Stimulated activated CD4-positive, alpha-beta T cell treated with anti-CD3 and anti-CD28 coated beads, Interleukin-1b, Interleukin-23, amount 100 ng/mL, for 1 hour (primary cell): ENCODE measurements at places on chromosomes 6 and 20.

- no peak for DNase-seq
Measured at GRCh38 chr6:103113416-103113815, 1719.9 kb downstream of the GRIK2 start.

GRCh38 chr6:136547336-136547735 is 2.9 kb downstream of the MAP7 start:
- DNase-seq = no peak

GRCh38 chr6:108690326-108691049 is 129.8 kb downstream of the FOXO3 start:
- no peak for DNase-seq

GRCh38 chr20:19785983-19786285 is 27.9 kb downstream of the RIN2 start:
- no peak for DNase-seq

DNA sequence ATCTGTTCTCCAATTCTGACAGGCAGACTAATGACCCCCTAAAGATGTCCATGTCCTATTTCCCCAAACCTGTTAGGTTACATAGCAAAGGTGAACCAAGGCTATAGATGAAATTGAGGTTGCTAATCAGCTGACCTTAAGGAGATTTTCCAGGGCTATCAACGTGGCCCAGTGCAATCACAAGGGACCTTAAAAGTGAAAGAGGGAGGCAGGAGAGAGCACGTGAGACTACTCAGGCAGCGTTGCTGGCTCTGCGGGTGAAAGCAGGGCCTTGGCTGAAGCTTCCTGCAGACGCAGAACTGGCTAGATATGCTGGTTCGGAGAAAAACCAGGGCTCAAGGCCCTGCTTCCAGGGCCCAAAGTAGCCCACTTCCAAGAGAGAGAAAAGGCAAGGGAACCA is 78.7 kb downstream of the NCOA7 start:
- DNase-seq = no peak

- no peak for DNase-seq
Measured at GRCh38 chr6:36505744-36506534, 41.3 kb downstream of the STK38 start.

DNA sequence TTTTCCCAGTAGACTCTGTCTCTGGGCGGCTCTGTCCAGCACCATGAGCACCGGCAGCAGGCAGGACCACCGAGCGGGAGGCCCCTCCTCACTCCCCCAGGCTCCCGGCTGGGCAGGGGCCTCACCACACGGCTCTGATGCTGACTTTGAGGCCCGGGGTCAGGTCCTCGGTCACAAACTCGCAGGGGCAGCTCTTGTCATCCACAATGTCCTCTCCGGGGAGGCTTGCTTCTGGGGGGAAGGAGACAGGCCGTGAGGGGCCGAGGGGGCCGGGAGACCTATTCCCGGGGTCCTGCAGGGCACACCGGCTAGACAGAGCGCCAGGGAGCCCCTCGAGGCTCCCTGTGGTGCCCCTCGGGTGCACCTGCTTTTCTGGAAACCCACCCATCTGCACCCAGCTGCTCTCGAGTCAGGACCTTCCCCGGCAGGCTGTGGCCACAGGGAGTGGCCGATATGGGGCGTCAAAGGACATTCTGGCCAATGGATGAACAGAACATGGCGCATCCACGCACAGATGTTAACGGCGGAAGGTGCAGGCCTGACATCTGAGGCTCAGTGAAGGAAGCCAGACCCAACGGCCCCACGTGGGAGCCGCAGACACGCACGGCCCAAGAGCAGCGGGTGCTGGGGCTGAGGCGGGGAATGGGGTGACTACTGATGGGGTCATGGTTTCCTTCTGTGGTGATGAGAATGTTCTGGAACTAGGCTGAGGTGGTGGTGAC is 53.0 kb upstream of the CHRNA4 start:
- no peak for DNase-seq

- DNase-seq = no peak
Measured at GRCh38 chr20:41133709-41134361, 3.5 kb upstream of the PLCG1 start.

DNA sequence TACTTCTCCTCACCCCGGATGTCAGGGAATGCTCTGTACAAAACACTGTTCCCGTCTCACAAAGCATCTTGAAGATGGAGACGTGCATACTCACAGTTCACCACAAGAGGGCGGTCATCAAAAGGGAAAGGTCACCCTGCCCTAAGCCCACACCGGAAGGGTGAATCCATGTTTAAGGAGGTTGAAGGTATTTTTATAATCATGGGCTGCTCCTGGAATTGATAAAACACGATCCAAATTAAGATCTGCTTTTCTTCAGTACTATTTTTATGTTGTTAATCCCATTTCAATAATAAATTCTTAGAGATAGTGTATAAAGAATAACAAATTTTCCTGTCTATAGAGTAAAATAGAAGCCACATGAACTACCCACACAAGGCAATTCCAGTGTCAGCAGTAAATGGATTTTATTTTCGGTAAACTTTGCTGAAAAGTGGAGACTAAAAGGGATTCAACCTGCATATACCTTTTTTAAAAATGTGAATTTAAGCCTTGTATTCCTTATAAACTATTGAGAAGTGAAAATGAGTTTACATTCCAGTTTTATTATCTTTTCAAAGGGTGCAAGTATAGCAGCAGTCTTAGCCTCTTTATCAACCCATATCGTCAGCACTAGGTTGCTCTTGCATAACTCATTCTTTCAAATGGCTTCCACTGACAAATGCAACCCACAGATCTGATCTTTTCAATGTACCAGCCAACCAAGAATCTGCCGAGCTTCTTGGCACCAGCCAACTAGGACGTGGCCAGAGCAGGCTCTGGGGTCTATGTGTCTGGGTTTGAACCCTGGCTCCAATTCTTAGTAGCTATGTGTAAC is 79.7 kb upstream of the MBOAT1 start:
- peak; percentile 64 for DNase-seq

- no peak for DNase-seq
Measured at GRCh38 chr20:25158043-25158442, 37.5 kb upstream of the ENTPD6 start.

GRCh38 chr6:155418017-155418761 is 37.5 kb downstream of the NOX3 start:
- peak; percentile 56 for DNase-seq

GRCh38 chr6:89443658-89444057 is 10.7 kb downstream of the ANKRD6 start:
- no peak for DNase-seq

GRCh38 chr6:149046164-149046821 is 271.2 kb upstream of the TAB2 start:
- no peak for DNase-seq

- no peak for DNase-seq
Measured at GRCh38 chr6:29989211-29989610, 46.9 kb downstream of the HLA-A start.

DNA sequence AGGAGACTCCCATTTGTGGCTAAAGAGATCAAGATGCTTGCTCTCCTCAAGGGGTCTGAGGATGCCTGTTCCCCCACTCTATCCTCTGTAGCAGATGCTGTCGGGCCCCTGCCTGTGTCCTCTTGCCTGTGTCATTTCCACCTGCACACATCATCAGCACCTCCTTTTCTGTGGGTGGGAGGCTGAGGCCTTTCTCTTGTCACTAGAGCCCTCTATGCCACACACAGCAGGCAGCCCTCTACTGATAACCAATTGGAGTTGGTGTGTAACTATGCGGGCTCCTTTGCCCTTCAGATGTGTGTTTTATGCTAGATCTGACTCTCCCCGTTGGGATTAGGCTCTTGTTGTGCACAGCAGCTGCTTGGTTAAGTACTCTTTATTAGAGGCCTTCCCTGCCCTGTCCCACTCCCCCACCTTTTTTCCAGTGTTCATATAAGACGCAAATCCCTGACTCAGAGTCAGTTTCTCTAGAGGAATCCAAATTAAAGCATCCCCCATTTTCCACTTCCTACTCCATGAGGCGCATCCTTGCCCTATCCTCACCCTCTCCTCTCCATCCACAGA is 7.7 kb downstream of the TREML2 start:
- DNase-seq = no peak

DNA sequence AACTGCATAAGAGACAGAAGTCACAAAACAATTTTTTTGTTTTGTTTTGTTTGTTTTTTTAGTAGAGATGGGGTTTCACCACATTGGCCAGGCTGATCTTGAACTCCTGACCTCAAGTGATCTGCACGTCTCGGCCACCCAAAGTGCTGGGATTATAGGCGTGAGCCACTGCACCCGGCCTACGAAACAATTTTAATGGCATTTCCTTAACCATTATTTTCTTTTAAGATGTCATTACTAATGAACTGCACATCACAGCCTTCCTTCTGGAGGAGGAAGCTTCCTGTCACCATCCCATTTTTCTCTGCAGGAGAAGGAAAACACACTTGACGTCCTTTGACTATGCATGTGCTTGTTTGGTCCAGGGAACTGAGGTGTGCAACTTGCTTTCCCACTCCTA is 125.3 kb upstream of the AKIRIN2 start:
- DNase-seq = no peak

- no peak for DNase-seq
Measured at GRCh38 chr6:138844192-138844591, 48.3 kb downstream of the ECT2L start.

DNA sequence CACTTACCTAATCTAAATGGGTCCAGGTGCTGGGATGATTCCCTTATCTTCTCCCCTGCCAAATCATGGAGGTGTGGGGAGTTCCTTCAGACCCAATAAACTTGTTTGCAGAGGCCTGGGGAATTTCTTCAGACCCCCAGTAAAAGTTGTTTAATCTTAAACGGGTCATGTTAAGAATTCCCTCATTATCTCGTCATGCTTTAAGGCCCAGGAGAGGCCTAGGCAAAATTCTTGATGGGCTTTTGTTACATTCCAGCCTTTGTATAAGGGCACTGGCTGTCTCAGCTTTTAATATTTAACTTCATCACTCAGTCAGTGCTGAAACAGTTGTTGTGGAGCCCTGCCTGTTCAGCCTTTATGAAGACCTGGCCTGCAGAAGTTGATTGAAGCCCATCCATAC is 11.0 kb upstream of the SLC35B3 start:
- no peak for DNase-seq

GRCh38 chr6:138101946-138102731 is 5.1 kb downstream of the PERP start:
- no peak for DNase-seq

DNA sequence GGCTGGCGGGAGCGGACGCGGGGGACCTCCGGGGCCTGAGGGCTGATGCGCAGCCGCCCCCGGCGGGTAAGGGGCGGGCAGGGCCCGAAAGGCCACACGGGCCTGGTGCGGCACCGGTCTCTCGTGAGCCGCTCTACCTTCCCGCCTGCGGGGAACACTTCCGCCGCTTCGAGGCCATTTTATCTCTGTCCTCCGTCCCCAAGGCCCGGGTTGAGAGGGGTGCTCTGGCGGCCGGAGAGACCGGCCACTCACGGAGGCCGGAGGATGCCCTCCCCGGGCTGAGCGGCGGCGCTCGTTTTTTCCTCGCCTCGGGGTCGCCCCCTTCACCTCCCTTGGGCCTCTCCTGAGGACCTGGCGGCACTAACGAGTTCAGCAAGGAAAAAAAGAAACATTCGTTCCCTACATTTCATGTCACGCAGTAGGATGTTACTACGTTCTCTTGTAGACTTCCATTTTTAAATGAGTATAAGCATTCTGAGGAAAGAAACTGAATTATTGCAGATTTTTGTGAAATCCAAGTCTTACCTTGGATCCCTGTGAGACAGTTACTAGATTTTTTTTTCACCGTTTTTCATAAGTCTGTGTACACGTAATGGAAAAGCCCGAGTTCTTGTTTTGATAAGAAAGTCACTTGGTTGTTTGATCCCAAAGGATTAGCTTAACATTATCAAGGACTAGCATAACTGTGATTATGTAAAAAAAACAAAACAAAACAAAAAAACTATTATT is 575 bp downstream of the WTAP start:
- no peak for DNase-seq

- DNase-seq = no peak
Measured at GRCh38 chr6:116238083-116238482, 15.8 kb downstream of the TSPYL4 start.

DNA sequence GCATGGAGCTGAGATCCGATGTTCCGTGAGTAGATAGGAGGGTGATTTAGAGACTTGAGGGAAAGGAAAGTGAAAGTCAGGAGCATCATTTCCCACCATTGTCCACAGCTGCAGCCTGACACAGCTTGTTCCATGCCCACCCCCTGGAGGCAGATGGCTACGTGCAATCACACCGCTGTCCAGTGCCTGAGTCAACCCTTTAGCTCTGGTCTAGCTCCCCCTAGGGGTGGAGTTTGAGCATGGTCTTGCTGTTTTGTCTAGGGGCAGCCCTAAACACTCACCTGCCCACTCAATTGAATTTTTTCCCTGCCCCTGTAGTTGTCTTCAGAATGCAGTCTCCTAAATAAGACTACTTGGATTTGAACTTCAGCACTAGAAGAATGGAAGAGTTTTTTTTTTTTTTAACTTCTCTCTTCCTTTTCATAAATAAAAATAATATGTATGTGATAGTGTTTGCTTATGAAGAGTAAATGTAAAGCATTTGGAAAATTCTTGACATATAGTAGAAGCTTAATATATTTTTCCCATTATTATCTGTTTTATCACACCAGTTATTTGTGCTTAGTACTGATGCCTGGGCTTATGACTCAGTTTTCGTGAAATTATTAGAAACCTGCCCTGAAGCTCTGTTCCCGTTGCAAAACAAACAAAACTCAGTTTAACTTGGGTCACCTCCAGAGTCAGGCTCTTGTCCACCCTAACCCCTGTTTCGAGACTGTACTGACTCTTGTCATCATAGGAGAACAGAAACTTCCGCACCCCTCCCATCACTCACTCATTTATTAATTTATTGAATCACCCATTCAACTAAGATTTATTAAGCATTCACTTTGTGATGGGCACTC is 814.8 kb downstream of the MAFB start:
- DNase-seq = no peak

GRCh38 chr20:1562622-1563021 is 5.1 kb upstream of the SIRPD start:
- no peak for DNase-seq

- no peak for DNase-seq
Measured at GRCh38 chr6:38149531-38149930, 330.0 kb downstream of the ZFAND3 start.

GRCh38 chr20:11901127-11901526 is 16.6 kb upstream of the BTBD3 start:
- no peak for DNase-seq

DNA sequence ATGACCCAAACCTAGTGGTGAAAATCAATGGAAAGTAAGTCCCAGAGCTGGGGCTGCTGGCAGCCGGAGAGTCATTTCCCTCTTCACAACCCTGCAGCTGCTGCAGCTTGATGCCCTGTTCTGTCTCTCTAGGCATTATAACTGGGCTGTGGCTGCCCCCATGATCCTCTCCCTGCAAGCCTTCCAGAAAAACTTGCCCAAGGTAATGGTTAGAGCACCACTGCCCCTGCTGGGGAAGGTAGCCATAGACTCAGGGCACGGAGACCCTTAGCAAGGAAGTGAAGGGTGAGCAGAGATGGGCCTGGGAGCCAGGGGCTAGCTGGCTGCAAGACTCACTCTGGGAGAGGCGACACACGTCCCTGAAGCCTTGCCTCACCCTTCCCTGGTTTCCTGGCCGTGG is 12.0 kb downstream of the LPIN3 start:
- no peak for DNase-seq

DNA sequence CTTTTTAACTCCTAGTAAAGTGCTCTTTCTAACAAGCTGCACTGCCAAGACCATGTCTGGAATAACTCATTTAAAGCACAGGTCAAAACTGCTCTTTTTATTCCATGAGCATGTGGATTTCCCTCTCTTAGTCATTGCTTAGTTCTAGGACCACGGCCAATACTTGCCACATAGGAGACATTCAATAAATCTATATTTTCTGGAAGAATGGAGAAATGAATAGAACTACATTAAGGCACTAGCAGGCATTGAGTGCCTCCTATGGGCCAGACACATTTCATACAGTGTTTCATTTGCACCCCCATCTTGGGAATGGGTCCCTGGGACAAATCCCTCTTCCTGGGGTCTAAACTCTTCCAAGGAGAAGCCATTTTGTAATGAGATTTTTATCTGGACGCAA is 552.8 kb upstream of the CITED2 start:
- no peak for DNase-seq
